ENCODE measurements at places on chromosomes 7 and 10.
A peak's percentile ranks its signal among the peaks of the same experiment; 100 is the strongest.

DNA sequence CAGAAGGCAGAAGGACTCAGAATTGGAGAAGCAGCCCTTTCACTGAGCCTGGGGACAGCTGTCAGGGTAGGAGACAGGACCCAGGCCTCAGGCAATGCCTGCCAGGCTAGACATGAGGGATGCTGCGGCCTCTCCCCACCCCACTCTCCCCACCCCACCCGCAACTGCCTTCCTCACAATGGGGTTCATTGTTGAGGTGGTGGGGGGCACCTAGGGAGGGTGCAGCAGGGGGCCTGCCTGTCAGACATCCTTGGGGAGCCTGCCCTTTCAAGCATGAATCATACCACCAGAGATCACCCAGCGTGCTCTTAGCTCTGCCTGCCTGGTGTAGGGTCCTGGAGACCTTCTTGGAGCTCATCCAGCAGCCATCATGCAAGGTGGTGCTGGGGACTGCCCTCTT is at the start of gene C10orf62:
Gene C10orf62, plus strand, starts transcription at position 243 of the 400 bp plus-strand sequence. CDS start 177 bp downstream, outside the sequence.
- no peak for DNase-seq

DNA sequence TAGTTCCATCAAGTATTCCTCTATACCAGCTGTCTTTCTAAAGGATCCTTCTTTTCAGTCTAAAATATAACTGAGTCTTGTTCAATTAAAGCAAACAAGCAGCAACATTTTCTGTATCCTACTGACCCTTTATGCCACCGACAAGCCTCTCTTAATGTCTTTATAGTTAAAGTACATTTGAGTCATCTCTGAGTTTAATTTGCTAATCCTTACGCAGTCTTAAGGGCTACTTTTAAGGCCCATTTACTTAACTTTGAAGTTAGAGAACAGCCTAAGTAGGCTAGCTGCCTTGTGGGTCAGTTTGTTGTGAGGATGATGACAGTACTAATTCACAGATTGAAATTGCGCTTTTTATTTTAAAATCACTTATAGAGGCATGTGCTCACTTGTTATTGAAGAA is 265.5 kb upstream of the FERD3L start:
- DNase-seq: no peak

GRCh38 chr10:35438718-35439571 is 102.6 kb downstream of the CCNY start:
- DNase-seq: no peak

DNA sequence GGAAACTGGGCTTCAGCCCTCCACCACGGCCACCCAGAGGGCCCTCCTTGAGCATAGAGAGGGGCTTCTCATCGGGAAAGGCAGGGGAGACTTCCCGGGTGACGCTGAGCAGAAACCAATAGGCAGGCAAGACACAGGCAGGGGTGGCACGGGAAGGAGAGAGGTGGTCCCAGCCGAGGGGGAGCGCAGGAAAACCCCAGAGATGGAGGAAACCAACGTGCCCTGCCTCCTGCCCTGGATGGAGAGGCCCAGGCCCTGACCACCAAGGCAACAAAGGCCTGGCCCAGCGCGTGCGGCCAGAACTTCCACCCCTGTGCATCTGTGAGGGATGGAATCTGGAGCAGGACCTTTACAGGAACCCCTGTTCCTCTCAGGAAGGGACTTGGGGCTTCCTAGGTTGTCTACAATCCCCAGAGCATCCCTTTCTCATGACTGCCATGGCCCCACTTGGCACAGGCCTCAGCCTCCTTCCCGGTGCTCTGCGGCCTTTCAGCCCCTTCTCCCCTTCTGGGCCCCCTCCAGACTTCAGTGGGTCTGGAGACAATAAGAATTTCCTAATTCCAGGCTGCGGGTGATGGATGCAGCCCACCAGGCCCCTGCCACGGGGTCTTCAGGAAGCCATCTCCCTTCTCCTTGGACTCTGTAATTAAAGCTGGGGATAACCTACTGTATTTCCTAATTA is 137.0 kb upstream of the RET start:
- no peak for DNase-seq

- DNase-seq: no peak
Observed at GRCh38 chr10:48282829-48283228, 8.3 kb upstream of the FRMPD2 start.

- no peak for DNase-seq
Observed at GRCh38 chr7:102093599-102094315, 192.9 kb upstream of the SH2B2 start.

DNA sequence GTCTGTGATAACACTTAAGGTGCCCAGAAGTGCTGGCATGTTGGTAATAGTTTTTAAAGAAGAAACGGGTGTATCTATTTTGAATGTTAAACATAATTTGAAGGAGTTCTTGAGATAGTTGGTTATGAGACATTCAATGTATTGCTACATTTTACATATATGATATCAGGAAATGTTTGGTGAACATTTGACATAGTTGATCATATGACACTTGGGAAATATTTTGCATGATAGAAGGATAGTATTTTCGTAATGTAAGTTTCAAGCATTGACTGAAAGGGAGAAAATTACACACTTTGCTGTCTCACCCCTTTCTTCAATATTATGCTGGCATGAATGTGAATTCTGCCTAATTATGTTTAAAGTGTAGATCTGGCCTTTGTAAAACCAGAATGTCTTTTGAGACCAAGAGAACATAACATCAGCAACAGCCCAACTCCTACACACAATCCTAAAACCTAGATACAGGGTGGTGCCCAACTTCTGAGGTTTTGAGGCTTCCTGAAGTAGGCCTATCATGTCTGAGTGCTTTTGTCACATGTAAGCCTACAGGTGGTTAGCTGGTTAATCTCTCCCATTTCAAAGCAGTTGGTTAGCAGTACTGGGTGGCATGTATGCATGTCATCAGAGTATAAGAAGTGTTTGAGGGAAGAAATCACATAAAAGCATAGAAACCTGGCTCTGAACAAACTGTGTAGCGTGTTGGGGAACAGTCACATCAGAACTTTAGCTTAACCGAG is 2.1 kb downstream of the ADD3 start:
- peak; percentile 12 for DNase-seq

DNA sequence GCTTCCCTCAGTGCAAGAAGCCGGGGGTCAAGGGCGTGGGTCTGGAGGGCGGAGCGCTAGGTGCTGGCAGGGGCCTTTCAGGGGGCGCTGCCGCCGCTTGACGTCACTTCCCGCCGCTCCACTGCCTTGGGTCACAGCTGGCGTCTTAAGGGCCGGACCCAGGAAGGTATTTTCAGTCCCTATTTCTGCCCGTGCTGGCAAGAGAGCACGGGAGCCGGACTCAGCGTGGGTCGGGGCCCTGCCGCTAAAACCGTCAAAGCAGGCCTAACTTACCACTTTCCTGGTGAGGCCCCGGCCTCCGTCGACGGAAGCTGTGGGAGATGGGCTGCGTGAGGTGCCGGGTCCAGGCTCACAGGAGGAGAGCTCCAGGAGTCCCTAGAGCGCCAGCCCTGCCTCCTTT is 12.0 kb downstream of the VAX1 start:
- no peak for DNase-seq

DNA sequence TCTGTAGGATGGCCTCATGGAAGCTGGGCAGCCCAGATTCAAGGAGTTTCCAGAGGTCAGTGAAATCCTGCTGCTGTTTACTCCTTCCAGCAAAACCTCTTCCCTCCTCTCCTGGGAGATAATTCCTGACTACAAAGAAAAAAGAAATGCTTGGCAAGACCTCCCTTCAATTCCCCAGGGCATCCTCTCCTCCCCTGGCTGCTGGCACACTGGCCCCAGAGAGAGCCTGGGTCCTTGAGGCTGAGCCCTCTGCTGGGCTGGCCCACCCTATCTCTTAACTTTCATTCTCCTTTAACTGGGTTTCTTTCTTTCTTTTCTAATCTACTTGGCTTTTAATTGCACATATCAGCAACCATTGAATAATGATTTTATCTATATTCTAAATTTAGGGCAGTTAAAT is 7.7 kb downstream of the DRGX start:
- DNase-seq: no peak

DNA sequence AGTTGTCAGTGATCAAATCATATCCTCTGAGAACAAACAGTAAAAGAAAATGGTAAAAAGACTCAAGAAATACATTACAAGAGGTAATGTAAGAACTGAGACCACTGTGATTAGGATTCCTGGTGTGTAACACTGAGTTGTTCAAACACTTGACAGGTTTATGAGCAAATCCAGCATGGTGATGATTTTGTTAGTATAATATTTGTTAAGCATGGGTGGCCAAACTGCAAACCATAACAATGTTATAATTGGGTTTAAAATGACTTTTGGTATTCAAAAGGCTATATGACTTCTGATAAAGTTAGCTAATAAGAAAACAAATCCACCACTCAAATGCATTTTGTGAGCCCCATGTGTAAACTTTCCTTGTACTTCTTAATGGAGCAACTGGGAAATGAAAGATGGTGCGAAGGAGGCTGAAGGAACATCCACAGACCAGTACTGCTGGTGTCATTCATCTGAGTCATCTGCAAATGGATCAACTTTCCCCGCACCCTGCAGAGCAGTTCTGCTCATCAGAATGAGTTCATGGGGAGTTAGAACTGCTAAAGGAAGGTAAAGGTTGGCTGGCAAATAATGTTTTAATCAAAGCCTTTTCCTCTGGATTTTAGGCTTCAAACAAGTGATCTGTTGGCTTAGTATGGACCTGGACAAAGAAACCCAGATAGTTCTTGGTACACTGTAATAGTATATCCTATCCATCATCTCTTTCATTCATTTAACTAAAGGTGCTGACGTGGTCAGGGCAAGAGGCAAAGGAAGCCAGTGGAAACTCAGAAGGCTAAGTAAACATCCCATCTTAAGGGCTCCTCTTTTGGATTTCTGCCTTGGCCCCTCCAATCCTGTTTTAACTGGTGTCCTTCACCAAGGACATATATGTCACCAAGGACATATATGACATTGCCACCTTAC is 45.0 kb downstream of the AFAP1L2 start:
- DNase-seq: no peak

DNA sequence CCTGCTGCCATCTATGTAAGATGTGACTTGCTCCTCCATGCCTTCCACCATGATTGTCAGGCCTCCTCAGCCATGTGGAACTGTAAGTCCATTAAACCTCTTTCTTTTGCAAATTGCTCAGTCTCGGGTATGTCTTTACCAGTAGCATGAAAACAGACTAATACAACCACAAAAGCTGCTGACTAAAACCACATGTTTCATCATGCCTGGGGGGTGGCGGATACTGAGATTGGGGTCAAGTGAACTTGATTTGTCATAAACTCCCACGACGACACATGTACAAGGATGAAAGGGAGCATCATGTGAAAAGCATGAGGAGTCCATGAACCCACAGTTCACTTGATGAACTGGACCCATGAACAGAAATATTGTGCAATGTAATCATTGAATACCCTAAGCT is 134.9 kb upstream of the ANK3 start:
- DNase-seq: no peak

DNA sequence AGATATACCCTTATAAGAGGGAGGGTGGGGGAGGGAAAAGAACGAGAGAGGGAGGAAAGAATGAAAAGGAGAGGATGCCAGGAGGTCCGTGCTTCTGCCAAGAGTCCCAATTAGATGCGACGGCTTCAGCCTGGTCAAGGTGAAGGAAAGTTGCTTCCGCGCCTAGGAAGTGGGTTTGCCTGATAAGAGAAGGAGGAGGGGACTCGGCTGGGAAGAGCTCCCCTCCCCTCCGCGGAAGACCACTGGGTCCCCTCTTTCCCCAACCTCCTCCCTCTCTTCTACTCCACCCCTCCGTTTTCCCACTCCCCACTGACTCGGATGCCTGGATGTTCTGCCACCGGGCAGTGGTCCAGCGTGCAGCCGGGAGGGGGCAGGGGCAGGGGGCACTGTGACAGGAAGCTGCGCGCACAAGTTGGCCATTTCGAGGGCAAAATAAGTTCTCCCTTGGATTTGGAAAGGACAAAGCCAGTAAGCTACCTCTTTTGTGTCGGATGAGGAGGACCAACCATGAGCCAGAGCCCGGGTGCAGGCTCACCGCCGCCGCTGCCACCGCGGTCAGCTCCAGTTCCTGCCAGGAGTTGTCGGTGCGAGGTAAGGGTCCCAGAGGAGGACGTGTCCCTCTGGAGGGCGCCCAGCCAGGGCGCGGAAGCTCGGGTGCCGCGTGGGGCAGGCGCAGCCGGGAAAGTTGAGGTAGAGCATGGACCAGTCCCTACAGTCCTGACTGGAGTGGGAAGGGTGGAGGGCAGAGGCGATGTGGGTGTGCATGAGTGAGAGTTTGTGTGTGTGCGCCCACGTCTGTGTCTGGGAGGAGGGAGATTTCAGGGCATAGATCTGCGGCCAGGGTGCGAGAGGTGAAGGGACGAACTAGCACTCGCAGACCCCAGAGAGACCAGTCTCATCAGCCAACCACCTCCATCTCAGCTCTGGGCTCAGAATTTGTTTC is 844 bp downstream of the GRM3 start:
- no peak for DNase-seq

- no peak for DNase-seq
Observed at GRCh38 chr7:77504951-77505350, 32.1 kb upstream of the PTPN12 start.

DNA sequence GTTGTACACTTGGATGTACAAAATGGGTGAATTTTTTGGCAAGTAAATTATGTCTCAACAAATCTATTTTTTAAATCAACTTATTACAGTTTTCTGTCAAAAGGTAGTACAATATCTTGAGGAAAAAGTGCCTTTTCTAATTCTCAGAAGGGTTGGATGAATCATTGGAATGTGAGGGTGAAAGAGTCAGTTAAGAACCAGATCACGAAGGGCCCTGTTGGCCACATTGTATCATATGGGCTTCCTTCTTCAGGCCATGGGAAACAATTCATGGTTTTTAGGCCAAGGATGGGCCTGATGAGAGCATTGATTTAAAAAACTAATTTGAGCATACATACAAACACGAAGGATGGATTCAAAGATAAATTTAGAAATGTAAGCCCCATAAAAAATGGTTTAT is 503.7 kb downstream of the TNS3 start:
- no peak for DNase-seq

DNA sequence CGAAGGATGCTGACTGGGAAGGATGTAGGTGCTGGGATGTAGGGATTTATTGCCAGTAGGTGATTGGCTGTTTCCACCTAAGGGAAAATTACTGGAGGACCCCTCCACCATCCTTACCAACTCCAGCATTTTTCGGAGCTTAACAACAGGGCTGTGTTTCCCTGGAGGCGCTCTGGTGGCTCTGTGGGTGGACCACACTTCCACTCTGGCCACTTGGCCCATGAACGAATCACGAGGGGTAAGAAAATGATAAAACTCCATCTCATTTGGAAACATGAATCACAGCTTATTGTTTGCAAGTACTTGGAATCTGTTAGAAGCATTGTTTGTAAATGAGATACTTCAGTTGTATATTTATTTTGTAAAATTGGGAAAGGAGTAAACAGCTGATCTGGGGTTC is 3.0 kb downstream of the DOCK1 start:
- DNase-seq: no peak

- no peak for DNase-seq
Observed at GRCh38 chr7:38600741-38601140, 30.4 kb downstream of the AMPH start.

- DNase-seq: no peak
Observed at GRCh38 chr10:90133606-90134005, 432.2 kb downstream of the KIF20B start.

DNA sequence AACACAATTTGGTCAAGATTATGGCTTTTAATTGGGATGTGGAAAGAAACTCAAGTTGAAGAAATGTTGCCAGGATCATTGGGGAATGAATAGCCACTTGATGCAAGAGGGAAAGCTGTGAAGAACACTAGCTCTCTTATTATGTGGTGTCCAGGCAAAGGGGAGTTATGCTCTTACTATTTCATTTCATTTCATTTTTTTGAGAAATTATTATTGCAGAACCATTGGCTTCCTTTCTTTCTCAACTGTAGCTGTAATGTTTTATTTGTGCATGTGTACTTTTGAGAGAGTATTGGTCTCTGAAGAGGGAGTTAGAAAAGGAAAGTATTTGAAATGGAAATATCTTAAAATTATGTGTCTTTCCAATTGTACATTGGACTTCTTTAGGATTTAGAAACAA is 312.6 kb upstream of the BMPER start:
- no peak for DNase-seq
